Fibroblast of pulmonary artery (primary cell): ENCODE measurements at places on chromosomes 7 and 10.

GRCh38 chr7:105985672-105986215 lies 22.7 kb downstream of the CDHR3 start:
- DNase-seq: no peak

DNA sequence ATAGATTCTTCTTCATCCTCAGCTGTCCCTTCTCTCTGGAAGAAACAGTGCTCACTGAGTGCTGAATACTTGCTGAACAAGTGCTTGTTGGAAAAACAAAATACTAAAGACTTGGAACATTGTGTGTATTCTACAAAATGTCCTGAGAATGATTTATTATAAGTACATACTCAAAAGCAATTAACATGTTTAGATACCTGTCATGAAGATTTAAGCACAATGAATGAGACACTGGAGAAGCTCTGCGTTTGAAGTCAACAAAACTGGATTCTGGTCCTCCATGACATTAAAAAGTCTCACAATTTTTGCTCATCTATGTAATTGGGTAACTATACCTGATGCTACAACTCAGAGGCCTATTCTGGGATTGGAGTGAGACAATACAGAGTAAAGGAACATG lies 34.8 kb upstream of the LAMB1 start:
- DNase-seq: no peak

DNA sequence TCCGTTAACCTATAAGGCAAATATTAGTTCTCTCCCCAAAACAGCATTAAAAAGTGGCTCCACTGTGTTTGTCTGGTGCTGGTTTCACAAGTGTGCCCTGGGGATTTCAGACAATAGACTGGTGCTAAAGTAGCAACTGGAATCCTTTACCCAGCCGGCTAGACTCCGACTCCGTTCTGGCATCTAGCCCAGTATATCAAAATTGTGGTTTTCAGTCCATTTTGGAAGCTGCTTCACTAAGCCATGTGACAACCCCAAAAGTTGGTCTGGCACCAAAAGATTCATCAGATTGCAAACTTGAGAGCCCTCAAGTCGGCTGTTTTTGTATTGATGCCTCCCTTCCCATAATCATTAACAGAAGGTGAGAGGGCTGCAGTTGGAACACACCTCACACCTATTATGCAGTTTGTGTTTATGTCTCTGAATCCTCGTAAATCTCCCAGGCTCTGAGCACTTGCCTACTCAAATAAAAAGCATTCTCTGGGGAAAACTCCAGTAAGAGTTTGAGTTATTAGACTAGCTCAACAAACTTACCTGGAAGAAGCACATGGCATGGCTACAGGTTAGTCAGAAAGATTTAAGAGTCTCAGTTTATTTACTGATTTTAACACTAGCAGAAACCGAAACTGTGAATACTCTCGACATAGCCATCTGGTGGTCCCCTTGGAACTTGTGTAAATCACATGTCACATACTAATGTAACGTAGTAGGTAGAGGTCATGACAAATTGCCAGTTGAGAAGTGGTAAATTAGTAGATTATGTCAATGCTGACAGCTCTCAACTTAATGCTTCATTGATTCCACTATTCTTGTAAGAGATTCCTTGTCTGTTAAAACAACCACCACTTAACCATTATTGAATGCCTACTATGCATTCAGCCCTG lies 14.8 kb upstream of the WNT16 start:
- DNase-seq: peak; percentile 69

GRCh38 chr7:13179775-13180523 lies 492.5 kb downstream of the ARL4A start:
- DNase-seq: peak; percentile 25

- DNase-seq: no peak
Measured at GRCh38 chr7:130598056-130598455, 70.5 kb downstream of the COPG2 start.

- DNase-seq: peak; percentile 96
Measured at GRCh38 chr10:89643812-89644690, 991 bp downstream of the PANK1 start.

GRCh38 chr10:4294996-4295792 lies 510.2 kb upstream of the KLF6 start:
- no peak for DNase-seq

GRCh38 chr10:80532571-80532970 lies 5.1 kb upstream of the SH2D4B start:
- DNase-seq: no peak

DNA sequence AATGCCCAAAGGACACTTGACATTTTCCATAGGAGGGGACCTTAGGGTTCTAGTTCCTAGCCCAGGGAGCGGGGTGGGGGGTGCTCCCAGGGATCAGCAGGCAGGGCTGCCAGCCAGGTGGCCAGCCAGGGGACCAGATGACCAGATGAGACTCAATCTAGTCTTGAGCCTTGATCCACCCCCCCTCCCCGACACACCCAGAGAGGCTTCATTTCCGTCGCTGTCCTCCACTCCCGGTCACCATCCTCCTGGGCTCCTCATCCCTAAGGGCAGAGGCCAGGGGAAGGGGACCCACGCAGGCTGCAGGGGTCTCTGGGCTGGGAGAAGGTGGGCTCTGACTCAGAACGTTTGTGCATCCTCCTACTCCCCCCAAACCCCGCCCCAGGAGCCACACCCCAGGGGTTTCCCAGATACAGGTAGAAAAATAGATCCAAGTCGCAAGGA lies 1.0 kb downstream of the STX1A start:
- DNase-seq: no peak

- no peak for DNase-seq
Measured at GRCh38 chr10:77698267-77698931, 60.8 kb upstream of the KCNMA1 start.

- no peak for DNase-seq
Measured at GRCh38 chr10:72445851-72446250, 91.1 kb upstream of the DNAJB12 start.
